NCI-H446 (cell line): ENCODE measurements at places on chromosomes 7 and 10.

DNA sequence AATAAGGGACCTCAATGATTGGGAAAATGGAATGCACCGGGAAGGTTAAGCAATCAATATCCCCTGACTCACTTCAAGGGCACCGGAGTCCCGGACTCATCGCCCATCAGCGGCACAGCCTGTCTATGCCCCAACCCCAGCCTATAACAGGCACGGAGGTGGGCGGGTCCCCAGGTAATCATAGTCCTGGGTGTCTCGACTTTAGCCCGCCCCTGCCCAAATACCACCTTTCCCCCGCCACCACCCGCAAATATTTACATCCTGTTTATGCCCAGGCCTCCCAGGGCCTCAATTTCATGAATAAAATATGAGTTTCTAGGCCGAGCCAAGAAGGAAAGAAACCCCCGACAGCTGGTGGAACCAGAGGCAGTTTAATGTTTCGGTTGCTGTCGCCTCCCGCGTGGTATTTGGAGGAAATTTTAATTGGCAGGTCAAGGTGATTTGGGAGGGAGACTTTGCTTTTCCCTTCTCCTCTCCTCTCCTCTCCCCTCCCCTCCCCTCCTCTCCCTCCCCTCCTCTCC is 15.6 kb upstream of the RFC2 start:
- no peak for DNase-seq

- no peak for DNase-seq
Observed at GRCh38 chr7:29881724-29882123, 75.4 kb downstream of the WIPF3 start.

GRCh38 chr7:32155712-32156111 is 85.5 kb upstream of the PDE1C start:
- no peak for DNase-seq

GRCh38 chr10:31090894-31091607 is 59.4 kb upstream of the ZNF438 start:
- DNase-seq: no peak

DNA sequence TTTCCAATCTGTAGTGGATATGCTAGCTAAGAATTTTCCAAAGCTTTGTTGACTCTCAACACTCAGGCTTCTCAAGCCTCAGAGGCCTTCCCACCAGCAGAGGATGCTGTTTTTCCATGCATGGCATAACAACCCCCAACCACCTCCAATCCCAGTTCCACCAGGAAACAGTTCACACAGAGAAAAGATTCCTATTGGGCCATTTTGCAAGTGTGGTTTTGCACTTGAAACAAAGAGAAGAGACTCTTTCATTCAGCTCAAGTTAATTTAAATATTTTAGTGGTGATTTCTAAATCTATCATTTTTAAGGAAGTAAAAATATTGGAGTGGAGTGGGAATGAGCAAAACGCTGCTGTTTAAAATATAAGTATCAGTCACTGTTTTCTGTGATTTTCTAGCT is 105.6 kb upstream of the COL1A2 start:
- peak; percentile 80 for DNase-seq
